Stimulated activated CD4-positive, alpha-beta T cell treated with anti-CD3 and anti-CD28 coated beads, Interleukin-15, amount 100 ng/mL, for 1 hour (primary cell): ENCODE measurements at places on chromosomes 1 and 21.

DNA sequence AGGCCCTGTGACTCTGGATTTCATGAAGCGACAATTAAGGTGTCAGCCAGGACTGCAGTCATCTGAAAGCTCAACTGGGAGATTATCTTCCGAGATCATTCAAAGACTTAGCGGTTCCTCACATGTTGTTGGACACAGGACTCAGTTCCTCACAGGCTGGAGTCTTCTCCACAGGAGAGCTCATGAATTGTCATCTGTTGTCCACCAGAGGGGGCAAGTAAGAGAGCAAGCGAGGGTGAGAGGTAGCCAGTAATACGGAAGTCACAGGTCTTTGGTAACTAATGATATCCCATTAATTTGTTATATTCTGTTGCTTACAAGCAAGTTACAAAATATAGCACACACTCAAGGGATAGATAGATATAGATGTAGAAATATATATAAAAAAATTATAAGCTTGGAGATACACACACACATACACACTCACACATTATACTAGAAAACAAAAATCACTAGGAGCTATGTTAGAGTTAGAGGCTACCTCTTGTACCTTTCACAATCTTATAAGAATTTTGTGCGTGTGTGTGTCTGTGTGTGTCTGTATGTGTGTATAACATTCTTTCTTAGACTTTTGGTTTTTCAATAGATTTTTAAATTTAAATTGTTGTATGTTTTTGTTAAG, 1695.3 kb downstream of the BRINP3 start:
- DNase-seq: no peak

DNA sequence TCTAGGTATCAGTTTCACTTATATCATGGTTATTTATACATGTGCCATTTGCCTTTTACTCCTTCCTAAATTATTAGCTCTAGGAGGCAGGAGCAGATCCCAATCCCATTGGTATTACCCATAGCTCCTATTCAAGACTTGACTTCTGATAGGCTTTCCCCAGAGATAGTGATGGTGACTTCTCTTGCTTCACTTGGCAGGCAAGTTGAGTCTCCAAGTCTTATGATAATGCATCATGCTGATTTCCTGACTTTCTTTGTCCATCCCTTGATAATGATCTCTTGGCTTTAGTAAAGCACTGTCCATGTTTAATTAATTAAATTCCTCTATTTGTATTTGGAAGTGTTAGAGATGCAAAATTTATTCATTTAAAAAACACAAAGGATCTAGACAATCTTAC, 253.5 kb upstream of the ADAMTS5 start:
- DNase-seq: no peak

- no peak for DNase-seq
Measured at GRCh38 chr1:2240270-2241156, 12.4 kb downstream of the SKI start.

DNA sequence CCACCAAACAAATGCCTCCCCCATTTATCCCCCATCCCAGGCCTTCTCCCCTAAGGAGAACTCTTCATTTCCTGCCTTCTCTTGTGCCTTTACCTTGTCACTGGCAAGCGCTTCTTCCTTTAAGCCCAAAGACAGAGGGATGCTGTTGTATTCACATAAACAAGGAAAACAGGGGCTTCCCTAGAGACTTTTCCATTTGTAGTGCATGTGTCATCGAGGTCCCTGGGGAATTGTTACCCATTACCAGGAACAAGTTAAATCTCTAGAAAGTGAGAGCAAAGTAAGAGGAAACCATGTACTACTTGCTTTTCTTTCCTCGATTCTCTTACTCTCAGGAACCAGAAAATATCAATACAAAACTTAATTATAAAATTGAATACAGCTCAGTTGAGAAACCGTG, 114.4 kb upstream of the DPT start:
- DNase-seq: no peak

- no peak for DNase-seq
Measured at GRCh38 chr1:71351438-71351837, 270.6 kb upstream of the ZRANB2 start.

- DNase-seq: no peak
Measured at GRCh38 chr21:45724345-45724961, 80.9 kb downstream of the PCBP3 start.

DNA sequence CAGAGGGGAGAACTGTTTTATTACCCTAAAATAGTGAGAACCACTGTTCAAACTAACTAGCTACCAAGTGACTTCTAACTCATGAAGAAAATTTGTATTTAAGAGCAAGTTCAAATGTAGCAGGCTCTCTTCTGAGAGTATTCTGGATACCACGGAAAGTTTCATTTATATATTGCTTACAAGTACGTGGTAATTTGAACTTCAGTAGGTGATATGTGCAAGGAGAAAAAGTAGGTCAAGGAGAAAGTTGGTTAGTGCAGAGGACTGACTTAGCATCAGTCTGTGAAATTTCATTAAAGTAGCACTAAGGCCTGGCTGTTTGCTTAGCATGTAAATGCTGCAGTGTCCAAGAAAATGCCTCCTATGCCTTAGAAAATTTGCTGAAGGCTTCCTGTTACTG, 16.7 kb downstream of the SERPINC1 start:
- DNase-seq: no peak

GRCh38 chr1:163163881-163164582, 38.7 kb downstream of the RGS5 start:
- DNase-seq: no peak

DNA sequence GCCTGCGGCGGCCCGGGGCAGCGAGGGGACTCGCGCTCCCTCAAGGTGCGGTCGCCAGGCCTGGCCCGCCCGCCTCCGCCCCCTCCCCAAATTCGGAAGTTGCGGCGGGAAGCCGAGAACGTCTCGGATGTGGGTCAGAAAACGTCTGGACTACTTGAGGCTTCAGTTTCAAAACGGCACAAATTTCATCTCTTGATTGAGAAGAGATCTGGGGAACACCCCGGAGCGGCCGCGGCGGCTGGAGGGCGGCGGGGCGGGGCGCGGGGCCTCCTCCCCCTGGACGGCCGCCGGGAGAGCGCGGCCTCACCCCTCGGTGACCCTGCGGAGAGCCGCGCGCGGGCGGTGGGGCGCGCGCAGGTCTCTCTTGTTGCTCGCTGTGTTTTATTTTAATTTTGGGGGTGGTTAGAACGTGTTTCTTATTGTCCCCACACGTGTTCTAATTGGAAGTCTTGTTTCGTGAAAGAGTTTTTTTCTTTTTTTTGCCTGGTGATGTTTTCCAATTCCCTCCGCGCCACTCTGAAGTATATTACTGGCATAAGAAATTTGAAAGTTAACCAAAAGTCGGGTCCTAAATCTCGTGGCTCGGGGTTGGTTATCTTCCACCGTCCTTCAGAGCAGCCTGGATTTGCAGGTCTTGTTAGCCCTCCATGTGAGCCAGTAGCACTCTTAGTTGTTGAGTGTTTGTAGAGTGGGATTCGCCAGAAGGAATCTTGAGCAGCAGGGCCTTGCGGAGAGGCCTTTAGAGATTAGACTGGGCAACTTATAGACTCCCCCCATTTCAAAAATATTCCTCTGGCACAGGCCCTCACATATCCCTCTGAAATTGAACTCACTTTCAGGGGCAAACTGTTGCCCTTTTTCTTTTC, 749 bp downstream of the PCBP3 start:
- no peak for DNase-seq

DNA sequence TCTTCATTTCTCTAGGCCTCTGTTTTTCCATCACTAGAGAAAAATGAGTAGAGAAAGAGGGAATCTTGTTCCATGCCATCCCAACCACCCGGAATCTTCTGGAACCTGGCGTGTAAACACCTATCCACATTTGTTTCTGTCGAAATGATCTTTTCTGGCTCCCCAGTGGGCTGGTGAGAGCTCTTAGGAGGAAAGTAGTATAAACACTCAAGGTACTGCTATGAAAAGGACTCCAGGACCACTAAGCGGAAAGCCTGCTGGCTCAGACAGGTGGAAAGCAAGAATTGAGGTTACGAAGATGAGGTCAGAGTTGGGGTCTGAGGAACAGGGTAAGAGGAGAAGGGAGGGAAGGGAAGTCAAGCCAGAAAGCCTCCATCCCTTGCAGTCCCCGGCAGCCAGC, 90.8 kb downstream of the PLXNA2 start:
- DNase-seq: no peak

DNA sequence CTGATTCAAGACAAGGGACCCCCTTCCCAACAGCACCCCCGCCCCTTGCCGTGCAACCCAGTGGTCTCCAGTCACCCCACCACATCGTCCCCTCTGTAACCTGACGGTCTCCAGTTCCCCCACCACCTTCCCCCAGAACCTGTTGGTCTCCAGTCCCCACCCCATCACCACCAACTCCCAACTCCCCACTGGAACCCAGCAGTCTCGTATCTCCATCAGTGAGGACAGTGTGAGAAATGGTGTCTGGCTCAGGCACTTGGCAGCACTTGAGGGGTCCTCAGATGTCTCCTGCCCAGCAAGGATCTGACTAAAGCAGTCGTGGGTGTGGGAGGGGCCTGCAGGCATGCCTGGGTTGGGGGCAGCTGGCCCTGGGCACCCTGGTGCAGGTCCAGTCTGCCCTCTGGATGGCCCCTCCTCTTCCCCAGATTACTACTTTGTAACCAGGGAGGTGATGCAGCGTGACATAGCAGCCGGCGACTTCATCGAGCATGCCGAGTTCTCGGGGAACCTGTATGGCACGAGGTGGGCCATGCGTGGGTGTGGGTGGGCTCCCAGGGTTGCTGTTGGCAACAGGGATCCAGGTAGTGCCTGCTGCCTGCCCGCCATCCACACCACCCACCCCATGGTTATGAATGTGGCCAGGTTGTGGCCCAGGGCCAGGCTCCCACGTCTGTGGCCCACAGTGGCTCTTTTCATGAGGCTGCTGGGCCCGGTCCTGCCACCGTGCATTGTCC, 3.1 kb upstream of the GJC2 start:
- no peak for DNase-seq

DNA sequence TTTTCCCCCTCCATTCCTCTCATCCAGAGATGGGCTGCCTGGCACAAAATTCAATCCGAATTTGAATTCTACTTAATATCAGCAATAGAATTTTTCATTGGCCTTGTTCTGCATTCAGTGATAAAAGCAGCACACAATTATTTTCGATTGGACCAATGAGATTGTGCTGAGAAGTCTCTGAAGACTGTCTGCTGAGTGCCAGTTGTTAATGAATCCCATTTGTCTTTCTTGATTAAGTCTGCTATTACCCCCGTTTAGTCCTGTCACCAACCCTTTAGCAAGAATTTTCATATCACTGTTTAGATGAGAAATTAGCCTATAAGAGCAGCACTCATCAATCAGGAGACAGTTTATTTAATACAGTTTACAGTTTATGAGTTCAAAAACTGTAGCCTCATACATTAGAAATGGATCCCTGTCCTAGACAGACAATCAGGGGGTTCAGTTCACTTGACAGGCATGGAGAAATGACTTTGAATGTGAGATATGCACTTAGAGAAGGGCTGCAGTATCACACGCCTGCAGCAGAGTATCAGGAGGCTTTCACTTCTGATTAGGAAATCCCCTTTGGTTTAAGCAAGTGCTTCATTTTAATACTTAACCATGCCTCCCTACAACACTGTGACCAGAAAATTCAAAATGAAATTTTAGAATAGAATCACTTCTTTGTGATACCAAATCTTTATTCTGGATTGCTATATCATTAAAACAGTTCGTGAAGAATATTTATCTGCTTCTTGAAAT, 304.7 kb upstream of the PTBP2 start:
- no peak for DNase-seq

DNA sequence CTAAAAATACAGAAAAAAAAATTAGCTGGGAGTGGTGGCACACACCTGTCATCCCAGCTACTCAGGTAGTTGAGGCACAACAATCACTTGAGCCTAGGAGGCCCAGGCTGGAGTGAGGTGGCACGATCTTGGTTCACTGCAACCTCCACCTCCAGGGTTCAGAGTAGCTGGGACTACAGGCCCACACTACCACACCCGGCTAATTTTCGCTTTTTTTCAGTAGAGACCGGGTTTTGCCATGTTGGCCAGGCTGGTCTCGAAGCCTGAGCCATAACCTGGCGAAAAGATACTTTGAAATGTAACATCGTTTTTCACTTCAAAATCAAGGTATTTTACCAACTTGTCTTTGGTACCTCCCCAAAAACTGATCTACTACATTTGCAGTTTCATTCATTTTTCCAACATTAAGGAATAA, 6.1 kb downstream of the GAS5 start:
- DNase-seq: no peak

- DNase-seq: no peak
Measured at GRCh38 chr1:109389638-109390341, 7.9 kb downstream of the SORT1 start.

DNA sequence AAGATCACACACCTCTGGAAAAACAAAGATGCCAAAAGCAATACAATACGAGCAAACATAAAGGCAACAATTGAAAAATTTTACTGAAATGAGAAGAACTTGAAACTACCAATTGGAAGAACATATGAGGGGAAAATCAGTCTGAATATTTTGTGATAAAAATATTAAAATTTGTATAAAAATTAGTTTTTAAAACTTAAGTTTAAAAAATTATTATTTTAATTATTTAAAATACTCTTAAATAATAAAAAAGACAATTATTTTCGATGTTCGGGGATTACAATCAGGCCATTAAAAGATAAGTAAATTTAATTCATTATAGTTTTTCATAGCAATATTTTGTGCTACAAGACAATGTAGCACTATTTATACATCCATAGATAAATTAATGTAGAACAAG, 1239.3 kb downstream of the AMY1C start:
- no peak for DNase-seq

GRCh38 chr1:31663622-31664452, 19.2 kb upstream of the PEF1 start:
- DNase-seq: peak; percentile 26

DNA sequence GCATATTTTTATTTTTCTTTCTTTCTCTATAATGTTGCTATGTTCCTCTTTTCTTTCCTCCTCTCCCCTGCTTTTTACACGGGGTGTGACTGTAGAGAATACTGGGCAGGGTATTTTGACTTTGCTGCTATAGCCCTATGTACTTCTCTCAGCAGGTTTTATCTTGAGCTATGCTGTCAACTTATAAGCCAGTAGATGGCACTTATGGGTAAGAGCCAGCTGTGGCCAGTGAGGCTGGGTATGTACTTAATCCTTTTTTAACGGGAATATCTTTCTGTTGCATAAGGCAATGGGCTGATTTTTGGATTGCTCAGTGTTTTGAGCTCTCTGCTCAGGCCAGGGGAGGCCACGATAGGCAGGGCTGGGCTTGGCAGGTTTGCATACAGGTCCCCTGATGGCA, 99.0 kb downstream of the KCNK2 start:
- DNase-seq: no peak

DNA sequence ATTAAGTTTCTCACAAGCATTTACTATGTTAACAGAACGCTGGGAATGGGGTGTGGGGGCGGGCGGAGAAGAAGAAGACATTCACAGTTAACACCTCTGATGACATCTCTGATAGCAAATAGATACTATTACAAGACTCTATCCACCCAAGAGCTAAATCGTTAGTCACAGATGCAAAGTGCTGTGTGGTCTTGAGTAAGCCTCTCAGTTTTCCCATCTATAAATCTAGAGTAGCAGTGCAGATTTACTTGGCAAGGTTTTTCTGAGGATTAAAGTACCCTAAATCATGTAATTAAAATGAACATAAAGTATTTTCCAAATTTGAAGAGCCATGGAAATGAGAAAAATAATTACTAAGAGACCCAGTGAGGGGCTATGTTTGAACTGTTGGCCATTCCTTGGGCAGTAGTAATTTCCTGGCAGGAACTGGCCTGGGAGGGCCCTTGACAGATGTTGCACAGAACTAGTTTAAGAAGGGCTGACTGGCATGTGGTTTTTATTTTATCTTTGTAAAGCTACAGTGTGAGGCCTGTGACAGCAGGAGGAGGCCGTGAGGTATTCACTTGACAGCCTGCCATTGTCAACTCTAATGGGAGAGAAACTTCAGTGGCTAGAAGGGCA, 58.7 kb upstream of the APOBEC4 start:
- no peak for DNase-seq
